ENCODE measurements at places on chromosomes 4 and X.

DNA sequence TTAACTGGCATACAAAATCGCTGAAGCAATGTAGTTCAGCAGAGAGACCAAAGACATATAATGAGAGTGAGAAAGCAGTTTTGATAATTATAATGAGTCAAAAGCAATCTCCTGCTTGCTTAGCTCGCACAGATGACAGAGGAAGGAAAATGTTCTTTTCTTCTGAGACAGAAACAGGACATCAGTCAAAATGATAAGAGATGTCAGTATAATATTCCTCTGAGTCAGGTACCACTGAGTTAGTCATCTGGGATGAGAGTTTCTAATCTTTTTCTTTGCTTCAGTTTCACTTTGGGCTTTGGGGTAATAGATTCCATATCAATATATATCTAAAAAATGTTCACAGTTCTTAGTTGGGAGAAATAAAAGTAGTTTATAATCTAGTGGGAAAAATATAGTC lies 387.2 kb downstream of the PCDH7 start:
- DNase-seq = no peak

- DNase-seq = no peak
Measured at GRCh38 chrX:119763181-119763580, 4.8 kb downstream of the SOWAHD start.

DNA sequence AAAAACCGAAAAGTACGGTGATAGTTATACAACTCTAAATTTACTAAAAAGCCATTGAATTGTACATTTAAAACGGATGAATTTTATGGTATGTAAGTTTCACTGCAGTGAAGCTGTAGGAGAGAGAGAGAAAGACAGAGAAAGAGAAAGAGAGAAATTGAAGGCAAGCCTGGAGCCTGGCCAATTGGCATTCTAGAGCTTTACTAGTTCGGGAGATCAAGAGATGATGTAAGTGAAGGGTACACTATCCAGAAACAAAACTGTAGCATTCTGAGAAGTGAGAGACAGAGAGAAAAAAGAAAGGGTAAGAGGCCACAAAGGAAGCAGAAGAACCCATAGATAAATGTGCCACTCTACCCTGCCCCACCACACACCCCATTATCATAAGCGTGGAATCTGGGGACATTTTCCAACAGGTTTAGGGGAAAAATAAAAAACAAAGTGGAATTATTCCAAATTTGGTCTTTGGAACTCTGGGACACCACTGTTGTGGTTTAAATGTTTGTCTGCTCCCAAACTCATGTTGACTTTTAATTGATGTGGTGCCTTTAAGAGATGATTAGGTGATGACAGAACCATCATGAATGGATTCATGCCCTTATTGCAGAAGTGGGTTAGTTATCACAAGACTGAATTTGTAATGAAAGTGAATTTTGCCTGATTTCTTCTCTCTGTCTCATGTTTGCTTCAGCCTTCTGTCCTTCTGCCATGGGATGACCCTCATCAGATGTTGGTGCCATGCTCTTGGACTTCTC lies 123.0 kb upstream of the PLS3 start:
- no peak for DNase-seq

- no peak for DNase-seq
Measured at GRCh38 chr4:102431608-102431961, 69.6 kb upstream of the NFKB1 start.

DNA sequence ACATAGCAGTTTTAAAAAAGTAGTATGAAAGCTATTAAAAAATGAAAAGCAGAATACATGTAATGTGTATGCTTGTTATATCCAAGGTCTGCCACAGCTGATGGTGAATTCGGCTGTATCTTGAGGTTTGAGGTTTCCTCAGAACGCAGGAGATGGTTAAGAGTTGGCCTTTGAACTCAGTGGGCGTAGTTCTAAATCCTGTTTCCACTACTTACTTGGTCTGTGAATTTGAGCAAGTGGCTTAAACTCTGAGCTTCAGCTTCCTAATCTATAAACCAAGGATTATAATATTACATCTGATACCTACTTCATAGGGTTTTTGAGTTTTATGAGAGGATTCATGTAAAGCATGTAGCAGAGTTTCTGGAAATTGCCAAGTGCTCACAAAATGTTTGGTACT lies 125.2 kb downstream of the STIM2 start:
- DNase-seq = no peak

- DNase-seq = no peak
Measured at GRCh38 chr4:98802770-98803198, 126.1 kb downstream of the EIF4E start.
